A673 (cell line): ENCODE measurements at places on chromosomes 16 and 17.

GRCh38 chr16:46914556-46915201, 30.5 kb downstream of the GPT2 start:
- no peak for DNase-seq

DNA sequence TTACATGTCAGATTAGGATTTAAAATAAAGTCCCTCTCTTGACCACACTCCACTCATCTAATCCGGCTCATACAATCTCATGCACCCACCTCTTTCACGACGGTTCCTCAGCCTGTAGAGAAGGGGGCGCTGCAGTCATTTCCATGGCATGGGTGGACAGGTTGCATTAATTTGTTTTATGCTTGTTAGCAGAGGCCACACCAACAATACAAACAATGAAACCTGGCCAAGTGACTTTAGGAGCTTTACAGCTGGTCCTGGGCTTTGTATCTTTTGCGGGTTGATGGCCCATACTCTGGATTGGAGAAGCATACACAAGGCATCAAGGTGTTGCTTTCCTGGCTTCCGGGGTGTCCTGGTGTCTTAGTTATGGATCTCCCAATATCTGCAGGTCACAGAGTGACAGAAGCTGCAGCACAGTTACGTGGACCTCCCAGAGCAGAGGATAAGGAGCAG, 9.7 kb upstream of the SNF8 start:
- peak; percentile 66 for DNase-seq

GRCh38 chr16:25494292-25494691, 197.5 kb upstream of the HS3ST4 start:
- DNase-seq: no peak

GRCh38 chr17:4582101-4582501, 2.2 kb upstream of the SMTNL2 start:
- DNase-seq: no peak
